HT-29 (cell line): ENCODE measurements at places on chromosomes 7 and 10.

DNA sequence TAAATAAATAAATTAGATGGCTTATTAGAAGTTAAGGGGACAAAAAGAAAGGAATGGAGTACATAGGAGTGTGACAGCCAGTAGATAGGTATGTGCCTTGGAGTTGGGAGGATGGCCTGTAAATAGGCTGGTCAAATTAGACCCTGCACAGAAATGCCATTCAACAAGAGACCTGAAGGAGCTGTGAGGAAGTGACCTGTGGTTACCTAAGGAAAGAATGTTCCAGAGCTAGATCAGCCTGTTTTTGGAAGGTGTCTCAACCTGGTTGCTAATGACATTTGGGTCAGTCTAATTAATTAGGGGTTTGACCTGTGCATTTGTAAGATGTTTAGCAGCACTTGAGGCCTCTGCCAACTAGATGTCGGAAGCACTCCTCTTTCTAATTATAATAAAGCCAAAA, 315.3 kb upstream of the PLXDC2 start:
- no peak for DNase-seq

- DNase-seq, result no peak
Observed at GRCh38 chr10:119404719-119405519, 137.6 kb downstream of the RGS10 start.

DNA sequence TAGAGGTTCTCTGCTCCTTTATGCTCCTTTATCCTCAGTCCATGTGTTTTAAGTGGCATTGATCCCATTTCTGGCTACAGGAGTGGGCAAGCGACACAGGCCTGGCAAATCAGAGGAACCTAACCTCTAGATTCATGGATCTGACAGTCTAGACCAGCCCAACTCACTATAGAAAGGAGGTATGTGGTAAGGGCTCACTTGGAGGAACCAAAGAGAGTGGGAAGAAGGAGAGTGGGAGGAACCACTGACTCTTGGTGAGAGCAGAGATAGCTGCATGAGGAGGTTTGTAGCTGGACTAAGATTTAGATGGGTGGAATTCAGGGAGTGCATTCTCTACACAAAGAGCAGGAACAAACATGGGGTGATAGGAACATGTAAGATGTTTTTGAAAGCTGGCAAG, 11.6 kb upstream of the FRAT1 start:
- no peak for DNase-seq

DNA sequence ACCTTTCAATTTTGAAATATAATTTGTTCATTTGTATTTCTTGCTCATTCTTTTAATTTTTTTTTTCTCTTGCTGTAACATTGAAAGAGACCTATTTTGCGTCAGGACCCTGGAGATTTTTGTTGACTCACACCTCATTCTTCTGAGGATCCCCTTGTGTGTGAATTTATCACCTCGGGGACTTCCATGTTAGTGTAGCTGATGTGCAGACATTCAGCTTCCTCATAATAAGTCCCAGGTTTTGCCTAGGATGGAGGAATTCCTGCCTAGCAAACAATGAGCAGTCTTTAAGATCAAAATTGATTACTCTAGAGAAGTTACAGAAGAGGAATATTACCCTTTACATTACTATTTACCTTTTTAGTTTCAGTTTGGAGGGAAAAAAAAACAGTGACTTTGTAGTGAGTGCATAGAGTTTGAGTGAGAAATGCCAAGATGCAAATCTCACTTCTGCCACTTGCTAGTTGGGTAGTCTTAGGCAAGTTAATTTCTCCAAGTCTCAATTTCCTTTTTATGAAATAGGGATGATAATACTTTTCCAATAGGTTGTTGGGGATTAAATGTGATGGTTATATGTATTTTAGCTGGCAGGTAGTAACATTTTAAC, 14.3 kb downstream of the TES start:
- no peak for DNase-seq

DNA sequence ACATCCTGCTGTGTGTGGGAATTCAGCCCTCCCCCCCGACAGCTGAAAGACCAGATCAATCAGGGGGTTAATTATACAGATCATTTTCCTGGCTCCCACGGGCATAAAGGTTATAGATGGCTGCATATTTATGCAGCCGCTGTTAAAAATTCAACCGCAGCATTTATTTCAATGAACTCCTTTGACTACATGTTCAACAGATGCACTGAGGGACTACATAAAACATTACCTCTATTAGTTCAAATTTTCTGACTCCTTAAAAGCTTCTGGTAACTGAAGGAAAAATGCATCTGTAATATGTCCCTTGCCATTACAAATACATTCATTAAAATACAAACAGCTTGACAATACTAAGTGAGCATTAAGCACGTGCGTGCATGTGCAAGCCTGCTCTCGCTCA, 49.7 kb upstream of the YAE1 start:
- no peak for DNase-seq

GRCh38 chr10:44853148-44853734, 57.9 kb upstream of the TMEM72 start:
- DNase-seq, result peak; percentile 20

- DNase-seq, result no peak
Observed at GRCh38 chr7:158416283-158416933, 171.2 kb downstream of the PTPRN2 start.

DNA sequence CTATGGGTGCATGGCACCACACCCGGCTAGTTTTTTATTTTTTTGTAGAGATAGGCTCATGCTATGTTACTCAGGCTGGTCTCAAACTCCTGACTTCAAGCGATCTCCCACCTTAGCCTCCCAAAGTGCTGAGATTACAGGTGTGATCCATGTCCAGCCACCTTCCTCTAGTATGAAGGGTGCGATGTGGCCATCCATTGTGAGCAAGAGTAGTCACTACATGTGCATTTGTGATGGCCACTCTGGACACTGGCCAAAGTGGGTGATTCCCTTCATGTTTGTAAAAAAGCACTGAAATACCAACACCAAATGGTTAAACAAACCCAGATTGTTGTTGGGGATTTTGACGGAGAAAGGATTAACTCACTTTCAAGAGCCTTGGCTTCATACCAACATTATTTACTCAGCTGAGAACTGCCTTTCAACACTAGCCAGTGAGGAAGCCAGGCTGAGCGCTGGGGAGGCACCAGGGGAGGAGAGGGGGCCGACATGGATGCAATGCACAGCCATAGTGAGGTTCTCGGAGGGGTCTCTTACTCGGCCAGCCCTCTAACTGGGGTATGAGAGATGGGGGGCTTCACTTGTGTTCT, 198.1 kb upstream of the LYZL2 start:
- DNase-seq, result no peak

DNA sequence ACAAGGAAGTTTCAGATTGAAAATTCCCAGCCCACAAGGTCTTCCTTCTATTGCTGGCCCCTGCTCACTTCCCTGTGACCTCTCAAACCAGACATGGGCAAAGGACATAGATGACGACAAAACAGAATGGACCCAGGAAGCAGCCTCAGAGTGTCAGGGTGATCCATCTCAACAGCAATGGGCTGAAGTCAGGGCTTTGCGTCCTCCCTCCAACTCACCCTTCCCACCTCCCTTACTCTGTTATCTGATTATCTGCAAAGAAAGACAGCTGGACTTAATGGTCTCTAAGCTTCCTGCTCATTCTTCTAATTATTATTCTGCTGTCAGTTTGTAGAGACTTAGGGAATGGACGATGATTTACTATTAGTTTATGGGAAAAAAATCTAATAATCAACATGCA, 115.9 kb downstream of the PIP4K2A start:
- DNase-seq, result no peak

- DNase-seq, result peak; percentile 65
Observed at GRCh38 chr10:22615819-22616499, 98.4 kb downstream of the PIP4K2A start.

DNA sequence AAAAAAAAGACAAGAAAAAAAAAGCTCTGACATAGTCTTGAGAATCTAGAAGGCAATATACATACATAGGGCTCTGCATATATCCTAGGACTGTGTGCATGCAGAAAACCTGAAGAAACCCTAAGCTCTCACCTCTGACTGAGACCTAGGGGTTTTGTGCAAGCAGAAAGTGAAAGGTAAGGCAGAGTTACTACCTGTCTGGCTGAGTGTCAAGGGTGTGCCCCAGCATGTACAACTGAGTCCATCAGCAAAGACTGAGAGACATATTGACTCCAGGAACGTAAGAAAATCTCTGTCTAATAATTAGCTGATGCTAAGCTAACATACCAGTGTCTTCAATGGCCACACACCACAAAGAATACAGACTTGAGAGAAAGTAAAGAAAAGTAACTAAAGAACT, 16.3 kb upstream of the HNRNPH3 start:
- no peak for DNase-seq

GRCh38 chr7:17937506-17938120, 2.7 kb downstream of the SNX13 start:
- DNase-seq, result peak; percentile 31

- no peak for DNase-seq
Observed at GRCh38 chr10:15189133-15189885, 20.8 kb upstream of the NMT2 start.

DNA sequence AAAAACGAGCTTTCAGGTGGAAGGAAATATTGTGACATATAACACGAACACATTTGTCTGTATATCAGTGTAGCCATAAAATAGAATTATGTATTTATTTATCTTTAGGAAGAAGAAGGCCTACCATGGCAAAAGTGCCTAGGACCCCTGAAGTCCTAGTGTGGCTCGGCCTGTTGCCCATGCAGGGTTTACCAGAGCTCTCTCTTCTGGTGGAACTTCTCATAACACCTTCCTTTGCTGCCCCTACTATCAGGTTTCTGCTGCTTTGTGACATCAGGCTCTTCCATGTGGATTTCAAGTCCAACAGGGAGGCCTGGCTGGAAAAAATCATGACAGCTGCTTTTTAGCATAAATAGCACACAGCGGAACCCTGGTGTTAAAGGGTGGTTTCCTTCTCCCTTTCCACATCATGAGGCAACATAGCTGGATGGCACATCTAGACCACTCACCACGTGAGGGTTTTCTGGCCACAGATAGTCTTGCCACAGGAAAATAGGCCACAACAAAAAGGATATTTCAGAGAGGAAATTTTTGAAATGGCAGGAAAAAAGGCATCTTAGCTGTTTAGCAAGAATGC, 44.8 kb upstream of the ADO start:
- no peak for DNase-seq

GRCh38 chr7:69597278-69598076, 798 bp upstream of the AUTS2 start:
- DNase-seq, result no peak
